ENCODE measurements at places on chromosomes 13 and 19.

DNA sequence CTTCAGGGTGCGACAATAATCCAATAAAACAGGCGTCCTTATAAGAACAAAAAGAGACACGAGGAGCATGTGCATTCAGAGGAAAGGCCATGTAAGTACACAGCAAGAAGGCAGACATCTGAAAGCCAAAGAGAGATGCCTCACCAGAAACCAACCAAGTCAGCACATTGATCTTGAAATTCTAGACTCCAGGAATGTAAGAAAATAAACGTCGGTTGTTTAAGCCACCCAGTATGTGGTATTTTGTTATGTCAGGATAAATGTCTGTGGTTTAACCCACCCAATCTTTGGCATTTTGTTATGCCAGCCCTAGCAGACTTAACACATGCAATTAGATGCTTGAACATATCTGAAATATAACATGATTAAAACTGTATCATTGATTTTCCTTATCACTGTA lies 452.0 kb downstream of the SLITRK6 start:
- DNase-seq = no peak

GRCh38 chr13:26050568-26051230 lies 1.1 kb downstream of the SHISA2 start:
- no peak for DNase-seq

GRCh38 chr19:18682807-18683108 lies 722 bp upstream of the CRTC1 start:
- no peak for DNase-seq

DNA sequence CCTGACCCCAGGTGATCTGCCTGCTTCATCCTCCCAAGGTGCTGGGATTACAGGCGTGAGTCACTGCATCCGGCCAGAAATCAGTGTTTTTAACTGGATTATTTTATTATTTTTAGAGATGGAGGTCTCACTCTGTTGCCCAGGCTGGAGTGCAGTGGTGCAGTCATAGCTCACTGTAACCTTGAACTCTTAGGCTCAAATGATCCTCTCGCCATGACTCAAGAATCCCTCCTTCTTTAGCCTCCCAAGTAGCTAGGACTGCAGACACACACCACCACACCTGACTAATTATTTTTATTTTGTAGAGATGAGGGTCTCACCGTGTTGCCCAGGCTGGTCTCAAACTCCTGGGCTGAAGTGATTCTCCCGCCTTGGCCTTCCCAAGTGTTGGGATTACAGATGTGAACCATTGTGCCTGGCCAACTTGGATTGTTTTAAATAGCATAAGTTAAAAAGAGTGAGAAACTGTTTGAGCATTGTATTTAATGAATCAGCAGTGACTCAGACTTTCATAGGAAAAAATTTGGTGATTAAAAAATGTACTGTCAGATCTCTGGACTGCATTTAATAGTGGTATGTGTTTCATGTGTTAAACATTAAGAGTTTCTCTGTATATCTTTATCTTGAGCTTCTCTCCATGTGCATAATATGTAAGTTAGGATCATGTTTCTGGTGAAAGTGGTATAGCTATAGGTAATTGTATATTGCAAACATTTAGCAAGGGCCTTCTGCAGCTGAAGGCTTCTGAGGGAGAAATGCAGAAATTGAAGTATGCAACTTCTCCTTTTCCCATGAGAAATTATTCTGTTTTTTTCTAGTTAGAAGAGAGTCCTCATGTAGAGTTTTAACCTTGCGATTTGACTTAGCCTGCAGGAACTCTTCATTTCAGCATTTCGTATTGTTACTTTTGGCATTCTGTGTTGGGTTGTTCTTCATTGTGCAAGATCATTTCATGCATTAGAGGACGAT lies 121.2 kb downstream of the PCCA start:
- DNase-seq = no peak

DNA sequence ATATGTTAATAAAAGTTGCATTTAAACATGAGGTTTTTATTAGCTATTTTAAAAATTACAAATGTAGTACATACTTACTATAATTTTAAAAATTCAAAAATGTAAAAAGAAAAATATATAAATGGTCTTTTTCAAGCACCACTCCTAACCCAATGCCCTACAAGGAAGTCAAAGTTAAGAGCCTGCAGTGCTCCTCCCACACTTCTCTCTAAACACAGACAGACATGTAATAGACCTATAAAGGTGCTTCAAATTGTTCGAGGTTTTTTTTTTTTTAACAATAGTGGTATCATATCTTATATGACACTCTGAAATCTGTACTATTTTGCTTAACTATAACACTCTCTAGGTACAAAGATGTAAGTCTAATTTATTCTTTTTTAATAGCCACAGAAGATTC lies 25.4 kb downstream of the VWA8 start:
- no peak for DNase-seq

GRCh38 chr13:68748038-68748437 lies 1359.6 kb upstream of the ATXN8OS start:
- DNase-seq = no peak

All from activated CD8-positive, alpha-beta memory T cell treated with anti-CD3 and anti-CD28 coated beads, Interleukin-2, amount 10 ng/mL, durations not matched to agents 7 days and 5 days (primary cell).